Head of caudate nucleus (tissue), 42 donors: ENCODE measurements at places on chromosomes 5 and 9.
A peak's percentile ranks its signal among the peaks of the same experiment; 100 is the strongest.

- no peak for DNase-seq
Observed at GRCh38 chr5:21802100-21802499, 1051.0 kb downstream of the CDH12 start.

GRCh38 chr9:93954434-93955061 lies 607 bp downstream of the BARX1 start:
- no peak for DNase-seq

DNA sequence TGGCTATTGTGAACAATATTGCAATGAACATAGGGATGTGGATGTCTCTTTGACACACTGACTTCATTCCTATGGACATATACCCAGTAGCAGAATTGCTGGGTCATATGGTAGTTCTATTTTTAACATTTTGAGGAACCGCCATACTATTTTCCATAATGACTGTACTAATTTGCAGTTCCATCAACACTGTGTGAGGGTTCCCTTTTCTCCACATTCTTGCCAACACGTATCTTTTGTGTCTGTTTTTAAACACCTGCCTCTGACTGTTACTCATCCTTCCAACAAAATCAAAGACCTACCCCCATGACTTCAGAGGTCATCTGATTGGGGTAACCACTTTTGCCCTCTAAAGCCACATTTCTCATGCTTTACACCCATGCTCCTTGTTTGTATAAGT lies 133.5 kb downstream of the MED27 start:
- DNase-seq: no peak

- DNase-seq: no peak
Observed at GRCh38 chr5:66074901-66075300, 69.2 kb upstream of the SREK1 start.

DNA sequence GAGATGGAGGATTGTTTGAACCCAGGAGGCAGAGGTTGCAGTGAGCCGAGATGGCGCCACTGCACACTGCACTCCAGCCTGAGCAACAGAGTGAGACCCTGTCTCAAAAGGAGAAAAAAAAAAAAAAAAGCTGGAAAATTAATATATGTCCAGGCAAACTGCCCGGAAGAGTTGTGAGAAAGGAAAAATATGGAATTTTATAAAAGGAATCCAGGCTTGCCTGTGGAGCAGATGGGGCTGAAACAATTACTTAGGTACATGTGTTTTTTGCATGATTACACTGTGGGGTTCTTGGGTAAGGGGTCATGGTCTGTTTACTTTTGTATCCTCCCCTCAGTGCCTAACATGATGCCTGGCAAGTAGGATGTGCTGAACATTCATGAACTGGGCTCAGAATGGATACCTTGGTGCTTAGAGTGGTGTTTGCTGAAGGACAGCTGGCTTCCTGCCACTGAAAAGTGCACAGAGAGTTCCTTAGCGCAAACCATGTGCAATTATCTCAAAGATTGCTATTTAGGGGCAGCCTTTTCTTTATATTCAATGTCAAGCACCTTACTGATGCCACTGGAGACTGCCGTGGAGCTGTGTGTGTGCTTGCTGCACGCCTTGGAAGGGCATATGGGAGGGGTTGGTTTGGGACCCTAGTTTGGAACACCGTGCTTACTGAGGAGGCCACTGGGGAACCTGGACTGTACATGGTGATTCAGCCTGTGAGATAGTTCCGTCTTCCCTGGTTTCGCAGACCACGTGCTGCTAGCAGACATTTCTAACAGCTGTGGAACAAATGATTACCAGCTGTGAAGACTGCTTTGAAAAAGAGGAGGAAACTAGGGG lies 78.4 kb downstream of the MAP1B start:
- DNase-seq: no peak

- no peak for DNase-seq
Observed at GRCh38 chr5:80905405-80905804, 54.8 kb upstream of the RASGRF2 start.

DNA sequence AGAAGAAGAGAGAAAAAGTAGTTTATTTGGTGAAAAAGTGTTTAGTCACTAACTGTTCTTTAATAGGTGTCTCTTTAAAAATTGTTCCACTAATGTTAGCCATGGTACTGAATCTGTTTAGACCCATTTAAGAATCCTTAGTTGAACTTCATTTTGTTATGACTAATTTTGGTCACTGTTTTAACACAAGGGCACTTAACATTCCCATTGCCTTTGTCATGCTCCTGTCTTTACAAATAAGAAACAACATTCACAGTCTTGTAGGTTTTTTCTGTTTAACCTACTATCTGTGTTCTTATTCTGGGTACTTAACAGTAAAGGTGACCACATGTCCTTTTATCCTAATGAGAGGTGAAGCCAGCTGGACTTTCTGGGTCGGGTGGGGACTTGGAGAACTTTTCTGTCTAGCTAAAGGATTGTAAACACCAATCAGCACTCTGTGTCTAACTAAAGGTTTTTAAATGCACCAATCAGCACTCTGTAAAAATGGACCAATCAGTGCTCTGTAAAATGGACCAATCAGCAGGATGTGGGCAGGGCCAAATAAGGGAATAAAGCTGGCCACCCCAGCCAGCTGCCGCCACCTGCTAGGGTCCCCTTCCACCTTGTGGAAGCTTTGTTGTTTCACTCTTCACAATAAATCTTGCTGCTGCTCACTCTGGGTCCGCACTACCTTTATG lies 116.7 kb downstream of the WDR70 start:
- DNase-seq: no peak

DNA sequence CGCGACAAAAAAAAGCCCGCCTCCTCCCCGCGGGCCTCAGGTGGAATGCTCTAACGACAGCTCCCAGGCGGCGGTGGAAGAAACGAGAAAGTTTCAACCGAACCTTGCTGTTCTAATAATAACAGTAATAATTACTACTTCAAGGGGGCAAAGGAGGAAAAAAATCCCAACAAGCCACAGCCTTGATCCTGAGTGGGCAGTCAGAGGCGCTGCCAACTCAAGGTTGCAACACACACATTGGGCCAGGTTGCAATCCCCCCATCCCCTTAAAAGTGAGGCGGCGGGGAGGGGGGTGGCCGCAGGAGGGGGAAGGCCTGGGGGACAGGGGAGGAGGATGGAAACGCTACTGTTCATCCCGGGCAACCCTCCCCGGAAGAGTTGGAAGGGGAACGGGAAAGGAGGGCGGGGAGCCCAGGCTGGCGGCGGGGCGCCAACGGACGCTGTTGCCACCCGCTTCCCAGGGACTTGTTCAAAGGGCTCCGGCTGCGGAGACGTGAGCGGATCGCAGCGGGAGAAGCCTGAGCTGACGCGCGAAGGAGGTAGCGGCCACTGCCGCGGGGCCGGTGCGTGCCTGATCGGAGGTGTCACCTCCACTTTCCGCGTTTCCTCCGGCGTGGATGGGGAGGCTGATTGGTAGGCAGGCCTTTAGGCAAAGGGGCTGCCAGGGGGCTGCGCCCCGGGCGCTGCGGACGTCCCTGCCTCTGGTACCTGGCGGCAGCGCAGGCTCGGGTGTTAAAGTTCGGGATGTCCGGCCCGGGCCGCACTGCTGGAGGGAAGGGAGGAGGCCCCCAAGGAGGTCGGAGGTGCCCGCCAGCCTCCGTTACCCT lies 647 bp downstream of the SMARCA2 start:
- peak; percentile 59 for DNase-seq

GRCh38 chr9:134395737-134396257 lies 69.5 kb downstream of the RXRA start:
- no peak for DNase-seq

- no peak for DNase-seq
Observed at GRCh38 chr5:144453753-144454152, 283.1 kb downstream of the KCTD16 start.

DNA sequence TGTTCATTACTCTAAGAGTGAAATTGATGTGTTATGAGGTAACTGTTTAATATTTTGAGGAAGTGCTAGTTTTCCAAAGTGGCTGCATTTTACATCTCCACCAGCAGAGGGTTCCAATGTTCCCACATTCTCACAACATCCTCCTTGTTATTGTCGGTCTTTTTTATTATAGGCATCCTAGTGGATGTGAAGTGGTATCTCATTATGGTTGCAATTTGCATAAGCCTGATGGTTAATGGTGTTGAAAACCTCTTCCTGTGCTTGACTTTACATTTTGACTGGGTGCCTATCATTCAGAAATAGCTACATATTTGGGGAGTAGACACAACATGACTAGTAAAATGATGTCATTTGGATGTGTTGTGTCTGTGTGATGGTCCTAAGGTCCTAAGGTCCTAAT lies 143.6 kb downstream of the MRPS30 start:
- DNase-seq: no peak

DNA sequence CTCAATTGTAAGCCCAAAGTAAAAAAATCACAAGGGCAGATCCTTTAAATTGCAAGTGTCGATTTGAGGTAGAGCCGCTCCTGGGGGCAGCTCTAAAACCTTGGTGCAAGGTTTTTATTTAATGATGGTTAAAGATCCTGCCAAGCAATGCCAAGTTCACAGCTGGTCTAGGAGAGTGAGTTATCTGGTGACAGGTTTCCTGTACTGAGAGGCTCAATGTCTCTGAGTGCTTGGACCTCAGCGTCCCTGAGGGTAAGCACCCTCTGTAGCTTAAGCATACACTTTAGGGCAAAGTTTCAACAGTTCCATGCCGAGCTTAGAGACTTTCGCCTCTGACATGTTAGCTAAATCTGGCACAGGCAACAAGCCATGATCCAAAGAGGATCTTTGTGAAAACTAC lies 119.8 kb upstream of the EGFLAM start:
- no peak for DNase-seq

GRCh38 chr5:157555037-157555640 lies 20.4 kb downstream of the ADAM19 start:
- DNase-seq: no peak

DNA sequence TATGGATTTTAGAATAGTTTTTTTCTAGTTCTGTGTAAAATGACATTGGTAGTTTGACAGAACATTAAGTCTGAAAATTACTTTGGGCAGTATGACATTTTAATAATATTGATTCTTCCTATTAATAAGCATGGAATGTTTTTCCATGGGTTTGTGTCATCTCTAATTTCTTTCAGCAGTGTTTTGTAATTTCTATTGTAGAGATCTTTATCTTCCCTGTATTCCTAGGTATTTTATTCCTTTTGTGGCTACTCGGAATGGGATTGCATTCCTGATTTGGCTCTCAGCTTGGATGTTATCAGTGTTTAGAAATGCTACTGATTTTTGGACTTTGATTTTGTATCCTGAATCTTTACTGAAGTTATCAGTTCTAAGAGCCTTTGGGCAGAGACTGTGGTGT lies 420.4 kb downstream of the KIAA0825 start:
- DNase-seq: no peak

GRCh38 chr9:89524963-89525362 lies 27.1 kb upstream of the SEMA4D start:
- no peak for DNase-seq

DNA sequence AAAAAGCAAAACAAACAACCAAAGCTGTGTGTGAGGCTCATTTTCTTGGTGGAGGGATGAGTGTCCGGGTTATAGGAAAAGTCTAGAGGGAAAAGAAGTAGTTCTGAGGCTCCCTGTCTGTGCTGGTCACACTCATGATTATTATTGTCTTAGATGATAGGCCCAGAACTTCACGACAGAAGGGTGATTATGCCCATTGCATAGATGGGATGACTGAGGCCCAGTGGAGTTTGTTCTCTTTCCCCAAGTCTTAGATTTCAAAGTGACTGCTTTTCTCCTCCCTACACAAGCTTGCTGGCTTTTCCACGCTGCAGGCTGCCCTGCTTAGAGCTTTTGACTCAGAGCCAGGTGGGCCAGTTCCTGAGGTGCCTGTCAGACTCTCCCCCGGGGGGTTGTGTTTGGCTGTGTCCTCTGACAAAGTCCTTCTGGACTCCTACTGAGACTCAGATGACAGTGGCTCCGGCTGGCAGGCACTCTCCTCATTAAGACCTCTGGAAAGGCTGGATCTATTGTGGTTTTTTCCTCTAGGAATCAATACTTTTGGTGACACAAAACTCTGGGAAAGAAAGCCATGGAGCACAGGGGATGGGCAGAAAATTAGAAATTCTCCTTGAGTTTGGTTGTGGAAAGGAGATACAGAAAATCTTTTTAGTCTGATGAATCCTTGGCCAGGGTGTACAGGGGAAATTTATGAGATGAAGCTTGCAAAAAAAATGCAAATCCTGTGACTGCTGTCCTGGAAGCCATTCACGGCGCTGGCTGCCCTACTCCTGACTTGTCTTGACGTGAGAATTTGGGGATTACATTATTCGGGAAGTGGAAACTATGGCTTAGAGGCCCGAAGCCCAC lies 120.9 kb downstream of the NSG2 start:
- no peak for DNase-seq

DNA sequence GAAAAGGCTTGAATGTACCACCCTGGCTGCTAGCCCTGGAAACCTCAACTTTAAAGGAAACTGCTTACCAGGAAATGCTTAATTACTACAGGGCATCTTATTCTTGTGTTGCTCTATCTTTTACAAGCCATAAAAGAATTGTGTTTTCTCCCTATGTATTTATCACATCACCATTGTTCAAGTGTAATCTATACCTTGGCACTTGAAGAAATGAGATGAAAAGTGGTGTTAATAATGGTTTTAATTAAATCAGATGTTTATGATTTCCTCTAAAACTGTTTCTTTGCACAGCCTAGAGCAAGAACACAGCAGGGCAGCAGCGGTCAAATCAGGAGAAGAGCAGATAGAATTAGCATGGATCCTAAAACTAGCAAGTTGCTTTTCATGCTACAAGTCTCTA lies 131.8 kb upstream of the RGMB start:
- DNase-seq: no peak

DNA sequence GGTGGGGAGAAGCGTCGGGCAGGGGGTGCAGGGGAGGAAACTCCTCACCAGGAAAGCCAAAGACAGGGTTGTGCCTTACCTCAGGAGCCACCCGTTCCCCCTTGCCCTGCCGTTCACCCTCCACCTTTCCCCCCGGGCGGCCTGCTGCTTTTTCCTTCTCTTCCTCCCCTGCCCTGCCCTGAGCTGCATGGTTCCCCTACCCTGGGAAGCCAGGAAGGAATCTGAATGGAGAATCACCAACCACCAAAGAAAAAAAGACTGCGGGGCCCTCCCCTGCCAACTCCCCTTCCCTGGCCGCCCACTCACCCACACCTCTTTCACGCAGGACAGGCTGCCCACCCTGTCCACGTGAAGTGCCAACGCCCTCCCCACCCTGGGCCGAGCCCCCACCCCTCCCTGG lies 820 bp upstream of the NFX1 start:
- DNase-seq: no peak

DNA sequence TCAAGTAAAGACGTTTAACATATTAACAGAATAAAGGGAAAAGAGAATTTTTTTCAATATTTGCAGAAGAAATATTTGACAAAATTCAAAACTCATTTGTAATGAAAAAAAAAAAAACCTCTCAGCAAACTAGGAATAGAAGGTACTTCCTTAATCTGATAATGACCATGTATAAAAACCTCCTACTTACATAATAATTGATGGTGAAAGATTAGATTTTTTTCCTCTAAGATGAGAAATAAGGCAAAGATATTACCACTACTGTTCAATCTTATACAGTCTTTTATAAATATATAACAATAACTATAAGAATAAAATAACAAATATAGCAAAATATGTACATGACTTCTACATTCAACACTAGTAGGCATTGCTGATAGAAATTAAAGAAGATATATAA lies 424.6 kb upstream of the KLF4 start:
- no peak for DNase-seq

- DNase-seq: peak; percentile 19
Observed at GRCh38 chr9:98726735-98727134, 18.0 kb upstream of the GABBR2 start.

- DNase-seq: peak; percentile 94
Observed at GRCh38 chr5:69369340-69370121, at the start of the genes AK6, RAD17 and TAF9. Gene AK6 (minus strand): TSS chr5:69369520. CDS start chr5:69369490, 30 bp downstream. Gene RAD17 (plus strand): TSS chr5:69369818. CDS start chr5:69372209, 2,391 bp downstream. Gene TAF9 (minus strand): TSS chr5:69369520. CDS start chr5:69365737, 3,783 bp downstream.

- DNase-seq: peak; percentile 57
Observed at GRCh38 chr5:37834542-37835379, 5.1 kb downstream of the GDNF start.

GRCh38 chr5:2259494-2260107 lies 376.9 kb upstream of the IRX4 start:
- DNase-seq: no peak

GRCh38 chr5:141475625-141476131 lies at the start of gene PCDHGC3:
Gene PCDHGC3 (plus strand): TSS chr5:141475966. CDS start chr5:141476117, 151 bp downstream.
- peak; percentile 88 for DNase-seq
